ENCODE measurements at places on chromosomes 11 and 22. TPM values are rescaled to one million over a fixed set of nuclear protein-coding genes. Genes with fewer than 3 reads are reported as not detected.

- peak; percentile 66 for DNase-seq
- H3K36me3 ChIP-seq, result no peaks in the 10 kb centered on the region
- no peak overlapping the region for H3K27ac ChIP-seq
- H3K4me1 ChIP-seq, result peaks cover 9% of the 10 kb centered on the region
- H3K27me3 ChIP-seq, result peaks cover 35% of the 10 kb centered on the region
Measured at GRCh38 chr22:44399906-44400762, 87.4 kb upstream of the SHISAL1 start.

DNA sequence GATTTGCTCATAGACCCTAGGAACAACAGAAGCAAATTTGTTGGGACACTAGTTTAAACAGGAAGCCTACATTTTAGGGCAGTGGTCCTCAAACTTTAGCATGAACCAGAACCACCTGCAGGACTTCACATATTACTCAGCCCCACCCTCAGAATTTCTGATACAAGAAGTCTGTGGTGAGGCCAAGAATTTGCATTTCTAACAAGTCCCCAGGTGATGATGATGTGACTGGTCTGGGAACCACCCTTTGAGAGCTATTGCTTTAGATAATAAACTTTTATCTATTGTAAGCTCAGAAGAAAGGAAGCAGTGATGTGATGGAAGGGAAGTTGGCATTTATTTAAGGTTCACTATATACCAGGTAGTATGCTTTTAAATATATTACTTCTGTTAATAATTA, 194.0 kb downstream of the FAM181B start:
- H3K27me3 ChIP-seq, result no peaks in the 10 kb centered on the region
- no peak overlapping the region for H3K27ac ChIP-seq
- H3K36me3 ChIP-seq, result no peaks in the 10 kb centered on the region
- H3K4me3 ChIP-seq, result no peak overlapping the region

DNA sequence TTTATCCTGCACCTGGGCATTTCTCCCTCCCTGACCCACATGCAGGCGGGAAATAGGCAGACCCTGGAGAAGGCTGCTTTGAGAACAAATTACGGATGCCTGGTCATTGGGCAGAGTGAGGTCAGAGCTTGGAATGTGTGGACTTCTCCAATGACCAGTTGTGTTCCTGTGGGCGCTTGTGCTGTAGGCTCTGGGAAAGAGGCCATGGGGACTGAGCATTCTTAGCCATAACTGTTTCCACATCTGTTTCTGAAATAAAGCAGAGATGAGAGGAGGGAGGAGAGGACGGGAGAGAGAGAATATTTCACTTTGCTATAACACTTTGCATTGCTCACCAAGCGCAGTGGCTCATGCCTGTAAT, 11.2 kb upstream of the TMEM184B start:
- DNase-seq, result no peak
- peak overlapping the region; percentile 66 for H3K27ac ChIP-seq
- H3K27me3 ChIP-seq, result no peaks in the 10 kb centered on the region

Gene LRRC55
- total RNA-seq, result not detected

GRCh38 chr11:88098289-88098688, 77.0 kb downstream of the RAB38 start:
- H3K27me3 ChIP-seq, result no peaks in the 10 kb centered on the region
- DNase-seq, result no peak
- no peaks in the 10 kb centered on the region for H3K4me1 ChIP-seq
- H3K27ac ChIP-seq, result no peak overlapping the region
